ENCODE measurements at places on chromosomes 3 and 15. TPM values are rescaled to one million over a fixed set of nuclear protein-coding genes. Genes with fewer than 3 reads are reported as not detected.

Gene TUSC7
- total RNA-seq = not detected

Gene SAMMSON
- total RNA-seq = not detected

Gene THAP10
- 1.0 TPM for total RNA-seq

Gene NOX5
- total RNA-seq = under 0.01 TPM

Gene SLC27A2
- 1.3 TPM for total RNA-seq

Measured in dermis lymphatic vessel endothelial cell (primary cell).